Fibroblast of villous mesenchyme (primary cell): ENCODE measurements at places on chromosomes 5 and 9. TPM values are rescaled to one million over a fixed set of nuclear protein-coding genes. Genes with fewer than 3 reads are reported as not detected.

- DNase-seq: peak; percentile 87
Measured at GRCh38 chr5:157543825-157544622, 31.6 kb downstream of the ADAM19 start.

- DNase-seq: peak; percentile 77
Measured at GRCh38 chr5:146048994-146049703, 56.2 kb downstream of the PLAC8L1 start.

Gene ISL1
- total RNA-seq: not detected in 2 replicates

Gene GALNT12
- 1.3 and 4.5 TPM in 2 replicates for total RNA-seq

Gene SLC6A19
- not detected in 2 replicates for total RNA-seq

DNA sequence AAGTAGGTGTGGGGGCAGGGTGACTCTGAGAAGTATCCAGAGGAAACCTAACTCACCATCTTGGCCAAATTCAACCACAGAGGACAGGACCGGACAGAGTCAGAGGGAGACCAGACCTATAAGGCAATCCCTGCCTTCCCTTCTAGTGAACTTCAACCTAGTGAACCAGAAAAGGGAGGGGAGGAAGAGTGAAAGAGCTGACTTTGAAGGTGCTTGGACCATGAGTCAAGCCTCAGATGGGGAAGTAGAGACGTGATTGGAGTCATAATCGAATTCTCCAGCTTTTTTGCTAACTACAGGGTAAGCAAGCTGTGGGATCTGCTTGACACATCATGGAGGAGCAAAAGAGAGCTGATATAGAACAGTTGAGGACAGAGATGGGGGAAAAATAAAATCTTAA is 18.8 kb upstream of the KIF2A start:
- no peak for DNase-seq

DNA sequence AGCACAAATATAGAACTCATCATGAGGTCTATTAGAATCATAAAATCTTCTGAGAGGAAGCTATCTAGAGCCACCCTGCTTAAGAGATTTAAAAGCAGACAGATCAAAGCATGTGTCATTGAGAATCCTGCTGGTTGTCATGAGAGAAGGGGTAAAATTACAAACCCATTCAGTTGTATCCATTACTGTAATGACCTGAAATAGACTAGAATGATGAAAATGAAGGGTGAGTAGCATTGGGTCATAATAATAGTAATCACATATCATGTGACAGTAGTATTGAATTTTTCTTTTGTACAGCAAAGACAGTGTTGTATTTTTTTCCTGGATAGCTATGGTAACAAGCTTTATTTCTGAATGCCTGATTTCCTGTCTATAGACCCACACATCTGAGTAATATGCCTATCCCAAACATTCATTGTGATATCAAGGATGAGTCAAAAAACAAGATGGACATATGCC is 149.0 kb downstream of the PDE4D start:
- DNase-seq: peak; percentile 34

- DNase-seq: no peak
Measured at GRCh38 chr9:68978066-68978465, 35.8 kb downstream of the PRKACG start.

- no peak for DNase-seq
Measured at GRCh38 chr5:60701321-60701968, 1.5 kb upstream of the DEPDC1B start.
